ENCODE measurements at places on chromosomes 7 and 10.

GRCh38 chr7:37193087-37193774 is 255.4 kb downstream of the ELMO1 start:
- DNase-seq = no peak

- no peak for DNase-seq
Measured at GRCh38 chr10:100904917-100905316, 7.8 kb upstream of the SLF2 start.

- no peak for DNase-seq
Measured at GRCh38 chr7:104973909-104974415, 40.0 kb upstream of the KMT2E start.

- DNase-seq = no peak
Measured at GRCh38 chr10:71780156-71780555, 6.8 kb upstream of the VSIR start.
